Stimulated activated CD4-positive, alpha-beta T cell treated with anti-CD3 and anti-CD28 coated beads, Interleukin-15, amount 100 ng/mL, for 24 hours (primary cell): ENCODE measurements at places on chromosomes 3 and 15.

- DNase-seq, result no peak
These were observed 533 bp upstream of the OCA2 start for GRCh38 chr15:28099555-28100140.

- DNase-seq, result no peak
These were observed 83.5 kb upstream of the PRR20G start for GRCh38 chr3:127371334-127371733.

DNA sequence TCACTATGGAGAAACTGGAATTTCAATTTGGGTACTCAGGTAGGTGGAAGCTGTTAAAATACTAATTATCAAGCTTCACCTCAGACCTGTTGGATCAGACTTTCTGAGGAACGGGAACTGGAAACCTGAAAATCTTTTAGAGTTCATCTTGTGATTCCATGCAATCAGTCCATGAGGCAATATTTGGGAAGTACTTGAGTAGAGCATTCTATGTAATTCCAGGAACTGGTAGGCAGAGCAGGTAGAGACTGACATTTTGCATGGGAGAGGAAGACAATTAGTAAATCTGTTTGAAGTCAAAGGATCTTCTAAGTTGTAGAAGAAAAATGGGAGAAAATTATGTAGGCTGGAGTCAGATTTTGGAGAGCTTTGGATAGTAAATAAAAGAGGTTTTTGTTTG is 43.1 kb downstream of the FGF7 start:
- no peak for DNase-seq

- no peak for DNase-seq
These were observed 28.4 kb upstream of the TPRG1 start for GRCh38 chr3:189143321-189143720.

DNA sequence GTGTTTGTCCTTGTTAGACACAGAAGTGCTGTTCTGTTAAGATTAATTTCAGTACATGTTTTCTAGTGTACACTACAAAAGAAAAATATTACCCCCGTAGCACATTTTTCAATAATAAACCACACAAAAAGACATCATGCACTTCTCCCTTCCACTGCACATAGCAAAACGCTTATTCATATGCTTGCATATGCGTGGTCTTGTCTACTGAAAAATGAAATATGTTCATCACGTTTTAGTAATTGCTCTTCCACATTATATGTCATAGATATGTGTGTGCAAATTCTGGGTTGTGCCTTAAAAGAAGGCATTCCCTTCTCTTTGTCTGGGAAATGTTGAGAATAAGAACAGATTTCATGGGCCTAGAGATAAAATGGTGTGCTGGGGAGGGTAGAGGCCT is 353.9 kb downstream of the NSUN3 start:
- no peak for DNase-seq

DNA sequence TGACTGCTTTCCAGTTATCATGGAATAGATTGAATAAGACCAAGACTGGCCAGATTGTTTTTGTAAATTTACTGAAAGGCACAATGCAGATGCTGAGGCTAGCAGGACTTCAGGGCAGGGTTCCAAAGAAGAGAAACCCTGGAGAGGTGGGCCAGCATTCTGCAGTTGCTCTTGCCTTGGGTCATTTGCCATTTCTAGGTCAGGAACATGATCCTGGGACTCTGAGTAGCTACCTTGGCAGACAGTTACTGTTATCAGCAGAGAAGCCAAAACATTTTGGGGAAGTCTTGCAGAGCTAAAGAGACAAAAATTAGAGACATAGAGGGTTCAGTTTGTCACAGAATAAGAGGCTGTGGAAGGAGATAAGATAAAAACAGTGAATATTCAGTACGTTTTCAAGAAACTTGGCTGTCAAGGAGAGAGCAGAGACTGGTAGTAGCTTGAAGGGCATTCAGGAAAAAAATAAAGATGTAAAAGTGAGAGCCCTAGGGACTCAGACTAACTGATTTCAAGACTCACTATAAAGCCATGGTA is 46.8 kb upstream of the MYRIP start:
- no peak for DNase-seq

GRCh38 chr3:73516631-73517030 is 108.1 kb downstream of the PDZRN3 start:
- DNase-seq, result no peak

GRCh38 chr3:107657971-107658370 is 135.2 kb downstream of the BBX start:
- DNase-seq, result no peak

DNA sequence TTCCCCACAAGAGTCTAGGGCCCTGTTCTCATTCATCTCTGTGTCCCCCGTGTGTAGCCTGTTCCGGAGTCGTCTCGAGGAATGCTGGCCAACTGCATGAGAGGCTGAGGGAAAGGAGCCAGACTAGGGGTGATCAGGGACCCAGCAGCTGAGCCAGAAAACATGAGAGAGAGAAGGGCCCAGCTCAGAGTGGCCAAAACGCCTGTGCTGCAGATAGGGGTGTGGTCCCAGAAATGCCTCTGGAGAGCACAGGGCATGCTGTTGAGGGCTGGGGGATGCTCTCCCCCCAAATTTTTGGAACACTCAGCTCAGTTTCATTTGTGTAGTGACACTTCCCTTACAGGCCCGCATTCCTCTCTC is 14.1 kb downstream of the CYP1A2 start:
- DNase-seq, result no peak

- DNase-seq, result no peak
These were observed 227.4 kb upstream of the AZI2 start for GRCh38 chr3:28575746-28576613.

GRCh38 chr3:182925944-182926337 is 54.4 kb downstream of the DCUN1D1 start:
- no peak for DNase-seq

- DNase-seq, result no peak
These were observed 23.9 kb upstream of the CDCP1 start for GRCh38 chr3:45170096-45170495.

DNA sequence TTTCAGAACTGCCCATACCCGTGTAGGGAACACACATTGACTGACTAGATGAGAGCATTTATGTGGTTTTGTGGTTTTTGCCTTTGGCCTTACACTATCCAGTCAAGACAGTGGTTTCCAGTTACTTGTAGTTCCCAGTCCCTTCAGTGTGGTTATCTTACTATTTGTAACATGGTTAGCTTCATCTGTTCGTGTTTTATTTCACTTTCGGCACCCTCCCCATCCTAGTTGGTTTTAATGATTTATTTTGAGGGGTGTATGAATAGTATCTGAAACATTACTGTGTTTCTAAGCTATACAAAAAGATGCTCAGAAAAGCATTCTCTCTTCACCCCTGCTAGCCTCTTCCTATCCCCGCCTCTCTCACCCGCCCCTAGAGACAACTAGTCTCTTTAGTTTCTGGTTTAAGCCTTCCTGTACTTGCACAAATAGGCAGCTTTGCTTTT is 14.1 kb downstream of the LYSMD4 start:
- no peak for DNase-seq

DNA sequence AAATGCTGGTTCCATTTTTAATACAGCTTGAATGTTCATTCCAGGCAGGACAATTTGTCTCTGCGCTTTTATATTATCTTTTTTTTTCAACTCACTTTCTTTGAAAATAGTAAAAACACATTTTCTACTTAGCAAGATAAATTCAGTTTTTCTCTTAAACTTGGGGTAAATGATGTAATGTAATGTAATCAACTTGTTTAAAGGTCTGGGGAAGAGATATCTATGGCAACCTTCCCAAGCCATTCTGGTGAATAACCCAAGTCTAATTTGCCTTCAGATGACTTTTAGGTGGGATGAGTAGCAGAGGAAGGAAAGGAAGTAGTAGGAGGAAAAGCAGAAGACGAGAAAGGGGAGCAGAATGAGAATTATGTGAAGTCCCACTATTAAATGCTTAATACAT is 335.1 kb downstream of the SV2B start:
- DNase-seq, result no peak

GRCh38 chr15:60751985-60752952 is 273.3 kb upstream of the ICE2 start:
- no peak for DNase-seq

DNA sequence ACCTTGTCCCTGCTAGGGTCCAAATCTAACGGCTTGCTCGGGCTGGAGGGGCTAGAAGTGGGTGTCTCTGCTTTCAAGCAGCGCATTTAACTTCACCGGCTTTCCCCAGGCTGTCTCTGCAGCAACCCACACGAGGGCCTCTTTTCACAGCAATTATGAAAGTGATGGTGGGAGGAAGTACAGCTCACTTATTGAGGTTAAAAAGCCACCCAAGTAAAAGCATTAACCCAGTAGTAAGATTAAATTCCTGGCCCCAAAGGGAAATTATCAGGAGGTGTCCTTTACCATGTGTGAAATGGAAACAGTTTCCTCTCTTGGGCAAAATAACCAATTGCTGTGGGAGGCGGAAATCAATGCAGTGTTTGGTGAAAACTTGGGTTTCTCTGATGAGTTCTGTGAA is 41.1 kb downstream of the NGRN start:
- peak; percentile 63 for DNase-seq

DNA sequence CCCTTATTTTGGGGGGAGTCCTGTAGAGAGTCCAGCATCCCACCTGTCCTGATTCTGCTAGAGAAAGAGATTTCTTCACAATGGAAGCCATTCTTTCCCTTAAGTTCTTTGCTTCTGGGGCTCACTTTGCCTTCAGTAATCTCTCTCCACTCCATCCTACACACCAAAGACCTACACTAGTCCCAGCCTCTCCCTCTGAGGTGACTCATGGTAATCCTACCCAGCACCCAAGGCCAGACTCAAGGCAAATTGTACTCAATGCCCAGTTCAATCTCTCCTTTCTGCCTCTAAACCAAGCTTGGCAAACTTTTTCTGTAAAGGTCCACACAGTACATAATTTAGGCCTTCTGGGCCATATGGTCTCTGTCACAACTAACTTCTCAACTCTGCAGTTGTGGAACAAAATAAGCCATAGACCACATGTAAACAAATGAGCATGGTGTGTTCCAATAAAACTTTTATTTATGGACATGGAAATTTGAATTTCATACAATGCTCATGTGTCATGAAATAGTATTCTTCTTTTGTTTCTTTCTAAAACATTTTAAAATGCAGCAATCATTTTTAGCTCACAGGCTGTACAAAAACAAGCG is 72.5 kb downstream of the MRPL46 start:
- no peak for DNase-seq

DNA sequence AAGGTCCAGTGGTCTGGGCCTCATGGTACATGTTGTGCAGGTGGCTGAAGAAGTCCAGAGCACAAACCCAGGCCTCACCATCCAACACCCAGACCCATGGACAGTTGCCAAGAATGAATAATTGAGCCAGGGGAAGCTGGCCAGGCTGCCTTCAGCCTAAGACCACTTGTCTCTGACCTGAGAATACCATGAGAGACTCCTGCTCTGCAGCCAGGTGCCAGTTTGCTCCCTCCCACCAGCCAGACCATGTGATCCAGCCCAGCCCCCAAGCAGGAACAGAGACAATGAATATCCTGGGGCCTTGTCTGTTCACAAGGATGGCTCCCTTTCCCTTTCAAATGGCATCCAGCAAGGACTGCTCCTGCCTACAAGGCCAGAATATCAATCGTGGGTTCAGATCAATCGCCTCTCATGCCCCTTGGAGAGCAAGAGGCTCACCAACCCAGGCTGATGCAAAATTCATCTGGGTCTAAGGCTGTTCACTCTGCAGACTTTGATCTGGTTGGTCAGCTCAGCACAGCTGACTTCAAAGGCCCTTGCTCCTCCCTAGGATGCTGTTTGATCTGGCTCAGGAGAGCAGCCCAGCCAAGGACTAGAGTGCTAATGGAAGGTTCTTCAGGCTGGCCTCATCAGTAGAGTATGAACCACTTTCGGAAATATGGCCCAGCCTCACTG is 13.4 kb downstream of the TRAIP start:
- DNase-seq, result no peak

DNA sequence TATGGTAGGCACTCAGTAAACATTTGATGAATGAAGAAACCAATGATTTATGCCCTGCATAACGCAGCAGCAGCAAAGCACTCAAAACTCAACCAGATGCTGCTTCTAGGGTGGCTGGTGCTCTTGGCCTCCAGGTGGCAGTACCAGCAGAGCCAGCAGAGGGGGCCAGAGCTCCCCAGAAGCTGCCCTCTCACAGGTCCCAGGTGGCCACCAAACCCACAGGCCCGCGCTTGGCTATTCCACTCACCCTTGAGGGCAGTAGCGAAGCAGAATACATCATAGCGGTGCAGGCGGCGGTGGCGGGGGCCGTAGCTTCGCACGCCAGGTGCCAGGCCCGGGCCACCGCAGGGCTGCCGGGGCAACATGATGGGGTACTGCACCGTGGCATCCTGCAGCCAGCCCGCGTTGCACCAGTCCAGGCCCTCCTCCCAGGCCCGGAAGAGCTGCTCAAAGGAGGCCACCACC is 16.6 kb downstream of the HAPLN3 start:
- DNase-seq, result peak; percentile 53

GRCh38 chr15:63380151-63380807 is 1.4 kb downstream of the CA12 start:
- no peak for DNase-seq

DNA sequence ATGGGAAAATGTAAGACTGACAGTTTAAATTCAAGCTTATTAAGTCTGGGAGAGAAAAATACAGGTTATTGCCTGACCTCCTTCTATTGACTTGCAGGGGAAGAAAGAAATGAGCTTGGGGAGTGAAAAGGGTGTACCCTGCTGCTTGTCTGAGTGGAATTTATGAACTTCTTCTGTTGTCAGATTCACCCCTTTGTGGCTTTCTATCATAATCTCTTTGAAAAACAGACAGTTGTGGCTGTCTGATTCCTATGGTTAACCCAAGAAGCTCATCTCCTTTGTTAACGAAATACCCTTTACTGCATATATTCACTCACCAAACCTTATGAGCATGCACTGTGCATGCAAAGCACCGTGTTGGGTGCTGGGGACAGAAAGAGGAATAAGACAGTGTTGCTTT is 22.5 kb downstream of the GPD1L start:
- no peak for DNase-seq

- DNase-seq, result no peak
These were observed 154.9 kb downstream of the WNT5A start for GRCh38 chr3:55332176-55332575.

GRCh38 chr3:129204473-129204872 is 20.8 kb upstream of the CNBP start:
- no peak for DNase-seq

- DNase-seq, result no peak
These were observed 21.9 kb downstream of the IL20RB start for GRCh38 chr3:136979684-136980083.

DNA sequence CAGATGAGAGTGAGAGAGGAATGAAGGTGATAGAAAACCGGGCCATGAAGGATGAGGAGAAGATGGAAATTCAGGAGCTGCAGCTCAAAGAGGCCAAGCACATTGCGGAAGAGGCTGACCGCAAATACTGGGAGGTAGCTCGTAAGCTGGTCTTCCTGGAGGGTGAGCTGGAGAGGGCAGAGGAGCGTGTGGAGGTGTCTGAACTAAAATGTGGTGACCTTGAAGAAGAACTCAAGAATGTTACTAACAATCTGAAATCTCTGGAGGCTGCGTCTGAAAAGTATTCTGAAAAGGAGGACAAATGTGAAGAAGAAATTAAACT is 88.9 kb downstream of the EOMES start:
- no peak for DNase-seq

- peak; percentile 74 for DNase-seq
These were observed 623 bp downstream of the ZNF639 start for GRCh38 chr3:179323197-179324110.
